RPMI7951 (cell line): ENCODE measurements at places on chromosomes 3 and 15. TPM values are rescaled to one million over a fixed set of nuclear protein-coding genes. Genes with fewer than 3 reads are reported as not detected.
A peak's percentile ranks its signal among the peaks of the same experiment; 100 is the strongest.

Gene ABI3BP
- 0.29 and 0.48 TPM in 2 replicates for total RNA-seq

Gene DUOXA1
- not detected in 2 replicates for total RNA-seq

Gene ATP10A
- total RNA-seq = not detected in 2 replicates

Gene ACAP2
- 49.1 and 50.9 TPM in 2 replicates for total RNA-seq

DNA sequence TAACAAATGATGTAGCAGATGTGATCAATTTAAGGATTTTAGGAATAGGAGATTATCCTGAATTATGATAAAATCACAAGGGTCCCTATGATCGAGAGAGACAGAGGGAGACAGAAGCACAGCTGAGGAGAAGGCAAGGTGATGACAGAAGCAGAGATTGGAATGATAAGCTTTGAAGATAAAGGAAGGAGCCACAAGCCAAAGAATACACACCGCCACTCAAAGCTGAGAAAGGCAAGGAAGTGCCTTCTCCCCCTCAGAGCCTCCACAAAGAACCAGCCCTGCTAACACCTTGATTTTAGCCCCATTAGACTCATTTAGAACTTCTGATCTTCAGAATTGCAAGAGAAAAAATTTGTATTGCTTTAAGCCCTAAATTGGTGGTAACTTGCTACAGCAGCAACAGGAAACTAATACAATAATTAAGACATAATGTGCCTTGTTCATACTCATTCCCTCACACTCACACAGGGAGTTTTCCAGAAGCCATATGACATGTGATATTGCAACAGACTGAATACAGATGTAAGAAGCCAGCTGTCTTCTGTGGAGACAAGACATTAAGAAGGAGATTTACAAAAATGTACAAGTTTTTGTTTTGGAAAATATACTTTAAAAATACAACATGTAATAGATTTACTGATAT, 38.2 kb downstream of the TRANK1 start:
- peak; percentile 13 for DNase-seq
